Transverse colon (tissue), 4 donors: ENCODE measurements at places on chromosomes 7 and 10. TPM values are rescaled to one million over a fixed set of nuclear protein-coding genes. Genes with fewer than 3 reads are reported as not detected.

DNA sequence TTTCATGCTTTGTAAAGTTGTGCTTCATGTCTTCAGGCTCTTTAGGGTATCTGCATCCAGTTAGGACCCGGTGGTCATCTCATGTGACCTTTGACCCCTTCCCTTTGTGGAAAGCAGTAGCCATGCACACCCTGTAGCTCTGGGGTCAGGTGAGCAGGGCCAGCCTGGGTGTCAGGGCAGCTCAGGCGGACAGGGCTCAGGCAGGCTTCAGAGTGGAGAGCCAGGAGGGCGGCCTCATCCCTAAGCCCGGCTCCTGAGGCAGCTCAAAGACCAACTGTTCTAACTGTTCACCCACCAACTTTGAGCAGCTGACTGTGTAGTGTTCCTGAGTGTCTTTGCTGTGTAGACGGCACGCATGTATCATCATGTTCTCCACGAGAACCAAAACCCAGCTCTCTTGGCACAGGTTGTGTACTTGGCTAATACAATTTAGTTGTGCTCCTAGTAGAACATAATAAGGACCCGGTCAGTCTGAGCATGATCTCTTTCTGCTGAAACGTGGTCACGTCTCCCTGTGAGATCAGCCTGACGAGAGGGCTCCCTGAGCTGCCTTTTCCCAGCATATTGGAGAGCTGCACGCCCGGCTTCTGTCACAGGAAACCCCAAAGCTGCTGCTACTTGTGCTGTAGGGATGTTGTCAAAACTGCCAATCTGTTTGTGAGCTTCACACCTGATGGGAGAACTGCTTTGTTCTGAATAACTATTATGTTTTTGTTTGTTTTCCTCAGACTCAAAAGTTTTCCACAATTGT, 30.0 kb downstream of the EEPD1 start:
- H3K4me1 ChIP-seq: no peaks in the 10 kb centered on the region
- H3K27ac ChIP-seq: no peak overlapping the region
- no peak for DNase-seq
- H3K36me3 ChIP-seq: no peaks in the 10 kb centered on the region
- H3K27me3 ChIP-seq: no peaks in the 10 kb centered on the region

DNA sequence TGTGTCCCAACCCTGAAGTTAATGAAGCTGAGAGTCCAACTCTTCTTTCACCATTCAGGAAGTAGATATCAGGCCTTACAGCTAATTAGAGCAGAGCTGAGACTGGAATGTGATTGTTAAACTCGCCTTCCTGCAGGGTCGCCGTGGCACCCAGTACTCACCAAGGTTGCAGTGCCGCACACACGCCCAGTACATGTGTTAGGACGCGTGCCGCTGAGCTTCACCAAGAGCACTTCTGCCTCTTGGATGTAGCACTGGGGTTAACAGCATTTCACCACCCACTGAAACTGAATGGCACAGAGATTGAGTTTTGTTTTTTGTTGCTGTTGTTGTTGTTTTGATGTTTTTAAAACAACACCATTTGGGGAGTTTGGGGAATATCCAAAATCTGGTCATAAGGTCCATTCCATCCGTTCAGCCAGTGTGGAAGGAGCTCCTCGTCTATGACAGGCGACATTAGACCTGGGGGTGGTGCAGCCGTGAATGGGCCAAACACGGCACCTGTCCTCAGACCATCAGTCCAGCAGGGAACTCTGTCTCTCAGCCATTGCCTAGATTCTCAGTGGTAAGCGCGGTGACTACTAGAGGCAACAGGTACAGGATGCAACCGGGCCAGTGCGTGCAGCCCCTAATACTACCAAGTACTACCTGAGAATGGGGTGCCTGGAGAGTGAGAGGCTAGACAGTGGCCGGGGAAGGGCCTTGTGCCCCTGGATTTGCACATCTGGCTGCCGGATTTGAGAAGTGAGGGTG, 21.9 kb downstream of the WIPI2 start:
- H3K27ac ChIP-seq: no peak overlapping the region
- no peaks in the 10 kb centered on the region for H3K4me1 ChIP-seq
- H3K4me3 ChIP-seq: no peak overlapping the region
- H3K36me3 ChIP-seq: peaks cover 20% of the 10 kb centered on the region

- H3K4me1 ChIP-seq: no peaks in the 10 kb centered on the region
- no peak overlapping the region for H3K4me3 ChIP-seq
- no peaks in the 10 kb centered on the region for H3K36me3 ChIP-seq
- no peak overlapping the region for H3K27ac ChIP-seq
Observed at GRCh38 chr10:117087521-117087920, 50.5 kb downstream of the VAX1 start.

GRCh38 chr7:153224890-153225289, 465.3 kb downstream of the ACTR3B start:
- no peaks in the 10 kb centered on the region for H3K4me1 ChIP-seq
- DNase-seq: no peak
- no peaks in the 10 kb centered on the region for H3K27me3 ChIP-seq
- H3K4me3 ChIP-seq: no peak overlapping the region
- H3K36me3 ChIP-seq: no peaks in the 10 kb centered on the region

DNA sequence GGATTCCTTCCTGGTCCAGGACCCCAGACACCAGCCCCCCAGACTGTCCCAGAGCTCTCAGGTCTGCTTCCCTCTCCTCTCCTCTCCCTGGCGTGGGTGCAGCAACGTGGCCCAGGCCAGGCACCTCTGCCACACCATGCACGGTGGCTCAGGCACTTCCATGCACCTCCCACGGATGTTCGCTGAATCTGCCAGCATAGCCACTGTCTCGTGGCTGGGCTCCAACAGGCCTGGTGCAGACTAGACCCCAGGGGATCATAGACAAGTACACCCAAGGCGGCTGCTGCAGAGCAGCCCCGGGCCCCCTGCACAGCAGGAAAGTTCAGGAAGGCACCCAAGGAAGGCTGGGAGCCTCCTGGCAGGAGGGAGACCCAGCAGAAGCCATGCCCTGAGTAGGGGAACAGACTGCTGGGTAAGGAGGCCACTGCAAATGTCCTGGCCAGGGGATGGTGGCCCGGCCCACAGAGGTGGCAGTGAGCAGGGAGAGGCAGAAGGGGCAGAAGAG, 4.4 kb downstream of the RASGEF1A start:
- no peak for DNase-seq
- no peak overlapping the region for H3K4me3 ChIP-seq
- no peaks in the 10 kb centered on the region for H3K36me3 ChIP-seq
- H3K27me3 ChIP-seq: peaks cover 48% of the 10 kb centered on the region
- no peak overlapping the region for H3K27ac ChIP-seq

DNA sequence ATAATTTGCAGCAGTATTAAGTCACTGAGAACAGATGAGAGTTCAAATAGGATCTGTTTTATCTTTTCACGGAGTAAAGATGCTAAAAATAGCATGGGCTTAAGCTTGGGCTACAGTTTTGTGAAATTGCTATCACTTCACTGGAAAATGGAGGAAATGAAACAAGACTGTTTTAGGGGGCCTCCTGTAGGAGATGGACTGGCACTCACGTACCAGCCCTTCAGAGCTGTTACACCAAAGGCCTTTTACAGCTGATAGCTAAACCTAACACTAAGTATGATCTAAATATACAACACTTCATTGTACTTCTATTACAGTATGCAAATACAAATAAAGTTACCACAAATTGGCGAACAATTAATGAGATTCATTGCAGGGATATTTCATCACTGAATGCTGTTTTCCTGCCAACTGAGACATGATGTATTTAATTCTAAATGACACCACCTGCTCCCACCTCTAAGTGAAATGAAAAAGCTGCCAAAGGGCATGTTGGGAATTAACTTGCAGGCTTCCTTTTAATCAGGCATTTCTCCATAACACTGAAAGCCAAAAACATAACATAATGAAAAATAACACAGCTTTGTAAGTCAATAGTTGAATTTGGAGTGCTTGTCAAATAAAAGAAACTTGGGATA, 304.5 kb upstream of the LRRN3 start:
- H3K27me3 ChIP-seq: no peaks in the 10 kb centered on the region
- no peaks in the 10 kb centered on the region for H3K4me1 ChIP-seq
- H3K27ac ChIP-seq: no peak overlapping the region
- H3K4me3 ChIP-seq: no peak overlapping the region
- DNase-seq: no peak
- H3K36me3 ChIP-seq: no peaks in the 10 kb centered on the region

DNA sequence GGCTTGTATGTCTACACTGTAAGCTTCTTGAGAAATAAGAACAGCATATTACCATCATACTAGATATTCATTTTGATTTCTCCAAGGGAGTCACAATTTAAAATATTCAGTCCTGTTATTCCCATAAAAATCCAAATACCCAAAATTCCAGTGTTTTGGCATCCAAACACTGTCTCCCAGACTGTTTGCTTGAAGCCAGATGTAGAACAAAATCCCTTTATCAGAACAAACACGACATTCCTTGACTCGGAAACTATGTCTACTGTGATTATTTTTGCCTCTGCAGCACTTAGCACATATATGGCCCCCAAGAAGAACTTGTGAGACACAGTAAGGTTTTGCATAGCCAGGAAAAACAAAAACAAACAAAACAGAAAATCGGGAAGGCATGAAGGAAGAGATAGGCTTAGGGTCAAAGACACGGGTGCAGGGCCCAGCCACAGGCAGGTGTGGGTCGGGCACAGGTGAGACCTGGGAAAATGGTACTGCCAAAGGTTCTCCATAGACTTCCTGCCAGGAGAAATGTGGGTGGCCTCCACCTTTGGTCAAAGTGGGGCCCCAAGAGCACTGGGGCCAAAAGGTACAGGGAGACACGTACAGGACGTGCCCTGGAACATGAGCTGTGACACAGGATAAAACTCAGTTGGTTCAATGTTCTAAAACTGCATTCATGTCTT, 36.5 kb downstream of the CPXM2 start:
- H3K27me3 ChIP-seq: no peaks in the 10 kb centered on the region
- no peak for DNase-seq
- no peak overlapping the region for H3K4me3 ChIP-seq
- H3K4me1 ChIP-seq: peaks cover 9% of the 10 kb centered on the region
- H3K27ac ChIP-seq: peak overlapping the region; percentile 9

The RADIL gene
- 6.2 TPM for total RNA-seq

The MYO3A gene
- 1.2 TPM for total RNA-seq

The SLC16A12 gene
- 7.6 TPM for total RNA-seq

The AKR1C2 gene
- total RNA-seq: 53.8 TPM

The LIPF gene
- total RNA-seq: not detected

The SLC26A3 gene
- total RNA-seq: 296 TPM

The STEAP4 gene
- 3.8 TPM for total RNA-seq
